ENCODE measurements at places on chromosomes 4 and X.

GRCh38 chrX:66021401-66021764 is 18.5 kb downstream of the VSIG4 start:
- no peak for DNase-seq

DNA sequence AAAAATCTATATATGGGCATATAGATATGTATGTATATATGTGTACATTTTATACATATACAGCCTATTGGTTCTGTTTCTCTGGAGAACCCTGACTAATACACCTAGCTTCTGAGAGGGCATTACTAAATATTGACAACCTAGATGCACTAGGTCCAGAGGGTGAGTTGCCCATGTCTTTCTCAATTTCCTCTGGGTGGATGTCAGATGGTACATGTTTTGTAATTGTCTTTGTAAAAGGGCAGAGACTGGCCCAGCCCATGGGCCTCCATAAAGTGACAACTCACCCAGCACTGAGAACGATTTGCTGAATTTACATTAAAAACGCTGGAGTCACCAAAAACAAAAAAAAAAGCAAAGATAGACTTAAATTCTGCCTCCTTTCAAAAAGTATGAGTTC is 198.5 kb upstream of the FAM241A start:
- DNase-seq, result no peak

DNA sequence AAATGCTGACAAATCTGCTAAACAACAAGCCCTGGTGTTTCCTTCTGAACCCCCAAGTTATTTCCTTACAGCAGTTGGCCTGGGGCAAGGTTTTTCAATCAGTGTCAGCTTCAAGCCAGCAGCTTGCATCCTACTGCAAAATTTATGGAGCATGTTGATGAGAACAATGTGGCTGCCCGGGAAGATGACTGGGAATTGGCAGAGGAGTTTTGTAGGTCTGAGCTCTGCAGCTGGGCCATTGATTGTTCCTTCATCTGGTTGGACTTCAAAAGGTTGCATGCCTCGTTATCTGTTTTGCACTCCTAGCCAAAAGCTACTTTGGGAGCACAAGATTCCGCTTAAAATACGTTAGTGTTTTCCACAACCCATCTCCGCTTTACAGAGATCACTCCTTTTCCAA is 1030.3 kb upstream of the LCORL start:
- DNase-seq, result no peak

GRCh38 chr4:1323635-1324442 is 23.2 kb upstream of the UVSSA start:
- DNase-seq, result no peak

DNA sequence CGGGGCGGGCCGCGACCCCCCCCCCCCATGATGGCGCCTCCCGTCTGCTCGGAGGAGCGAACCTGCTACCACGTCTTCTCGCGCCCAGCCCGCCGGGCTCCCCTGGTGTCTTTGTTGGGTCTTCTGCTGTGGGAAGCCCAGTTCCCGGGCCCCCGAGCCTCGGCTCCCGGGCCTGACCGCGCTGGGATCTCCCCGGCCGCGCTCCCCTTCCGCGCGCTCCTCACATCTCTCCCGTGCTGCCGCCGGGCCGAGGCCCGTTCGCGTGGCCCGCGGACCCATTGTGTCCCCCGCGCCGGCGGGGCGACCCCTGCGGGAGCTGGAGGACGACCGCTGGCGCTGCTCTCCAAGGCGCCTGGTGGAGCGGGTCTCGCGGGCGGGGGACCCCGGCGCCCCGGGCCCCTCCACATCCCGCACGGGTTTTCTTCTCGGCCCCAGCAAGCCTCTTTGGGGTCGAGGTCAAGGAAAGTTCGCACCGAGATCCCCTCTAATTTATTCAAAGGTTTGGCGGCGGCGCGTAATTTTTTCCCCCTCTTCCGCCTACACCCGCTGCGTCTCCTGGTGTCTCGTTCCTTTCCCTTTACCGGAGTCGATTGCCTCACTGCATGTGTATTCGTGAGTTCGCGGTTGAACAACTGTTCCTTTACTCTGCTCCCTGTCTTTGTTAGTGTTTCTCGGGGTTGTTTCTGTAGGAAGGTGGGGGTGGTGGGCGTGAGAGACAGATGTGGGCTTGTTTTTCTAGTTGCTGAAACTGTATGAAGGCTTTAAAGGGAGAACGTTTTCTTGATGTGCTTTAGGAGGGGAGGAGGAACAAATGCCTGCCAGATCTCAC is 770 bp downstream of the SMAD1 start:
- DNase-seq, result peak; percentile 32

DNA sequence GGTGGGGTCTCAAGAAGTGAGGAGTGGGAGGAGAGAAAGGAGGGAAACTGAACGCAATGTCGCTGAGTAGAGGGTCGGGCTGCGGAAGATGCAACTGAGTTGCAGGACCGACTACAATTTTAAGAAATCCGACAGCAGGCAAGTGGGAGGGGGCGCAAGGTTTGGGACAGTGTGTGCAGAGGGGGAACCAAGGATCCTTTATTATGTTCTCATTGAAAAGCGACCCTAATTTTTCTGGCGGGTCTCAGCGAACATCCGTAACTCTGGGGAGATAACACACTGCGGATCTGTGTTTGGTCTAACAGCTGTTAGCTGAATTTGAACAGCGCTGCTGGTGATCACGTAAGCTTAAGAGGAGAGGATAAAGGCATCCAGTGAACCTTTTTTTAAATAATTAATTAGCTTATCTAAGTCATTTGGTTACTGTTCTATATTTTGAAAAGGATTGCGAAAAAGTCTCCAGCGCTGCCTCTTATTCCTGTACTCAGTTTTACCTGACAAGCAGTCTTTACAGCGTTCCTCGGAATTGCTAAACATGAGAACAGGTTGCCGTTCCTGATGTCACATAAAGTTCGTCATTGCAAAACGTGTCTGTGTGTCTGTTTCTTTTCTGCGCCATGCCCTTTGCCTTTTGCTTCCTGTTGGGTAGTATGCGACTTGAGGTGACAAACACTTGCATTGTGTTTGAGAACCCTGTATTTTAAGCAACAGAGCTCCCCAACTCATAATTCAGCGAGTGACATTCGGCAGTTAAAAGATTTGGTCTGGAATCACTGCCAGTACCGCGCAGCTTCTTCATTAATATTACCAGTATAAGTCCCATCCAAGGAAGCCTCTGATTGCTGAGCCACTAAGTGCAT is 1.3 kb downstream of the HTR2C start:
- DNase-seq, result no peak

- no peak for DNase-seq
Observed at GRCh38 chr4:158588777-158589176, 67.1 kb downstream of the RXFP1 start.

GRCh38 chrX:21503593-21503992 is 129.4 kb downstream of the CNKSR2 start:
- DNase-seq, result no peak

DNA sequence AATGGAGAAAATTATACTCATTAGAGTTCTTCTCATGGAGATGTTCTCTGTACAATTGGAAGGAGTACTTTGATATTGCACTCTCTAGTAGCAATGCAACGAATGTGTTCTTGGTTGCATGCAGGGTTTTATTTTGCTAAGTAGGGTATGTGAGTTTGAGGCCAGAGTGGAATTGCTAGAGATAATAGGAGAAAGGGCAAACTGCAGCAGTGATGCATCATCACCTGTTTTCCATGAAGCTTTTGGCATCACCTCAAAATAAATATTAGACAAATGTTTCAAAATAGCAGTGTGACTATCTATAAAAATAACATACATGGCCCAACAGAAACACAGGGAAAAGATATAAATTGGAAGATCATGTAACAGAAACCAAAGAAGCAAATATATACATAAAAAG is 93.3 kb downstream of the TIGD2 start:
- no peak for DNase-seq

DNA sequence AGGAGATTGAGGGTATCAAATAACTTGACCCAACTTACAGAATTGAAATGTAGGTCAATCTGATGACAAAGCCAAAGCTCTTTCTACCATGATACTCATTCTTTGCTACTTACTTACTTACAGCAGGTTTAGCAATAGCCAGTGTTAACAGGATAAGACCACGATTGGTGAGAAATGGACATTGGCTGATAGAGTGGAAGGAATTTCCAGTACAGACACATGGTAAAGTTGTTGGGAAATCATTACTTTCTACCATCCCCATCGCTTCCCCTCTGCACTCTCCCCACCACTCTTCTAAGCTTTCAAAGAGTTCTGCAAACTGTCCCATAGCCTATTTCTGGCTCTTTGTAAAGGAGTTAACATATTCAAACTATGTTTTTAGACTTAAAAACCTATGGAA is 119.7 kb downstream of the CHRNA9 start:
- DNase-seq, result no peak

DNA sequence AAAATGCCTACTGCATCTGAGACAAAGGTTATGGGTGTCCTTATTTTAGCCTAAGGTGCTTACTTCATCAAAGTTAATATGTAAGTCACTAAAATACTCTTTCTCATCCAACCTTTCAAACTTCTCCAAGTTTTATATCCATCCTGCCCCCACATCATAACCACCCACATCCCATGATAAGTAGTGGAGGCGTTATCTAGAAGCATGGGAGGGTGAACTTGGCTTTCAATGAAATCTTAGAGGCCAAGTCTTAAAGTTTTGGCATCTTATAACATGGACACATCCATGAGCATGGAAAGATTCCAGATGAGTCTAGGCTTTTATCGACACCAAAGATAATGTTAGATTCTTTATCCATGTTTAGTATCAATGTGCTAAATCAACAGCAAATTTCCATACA is 22.9 kb upstream of the SEC24D start:
- no peak for DNase-seq

GRCh38 chr4:53480909-53481308 is 103.5 kb downstream of the FIP1L1 start:
- DNase-seq, result no peak

GRCh38 chr4:48322063-48322462 is 19.3 kb upstream of the SLAIN2 start:
- no peak for DNase-seq

DNA sequence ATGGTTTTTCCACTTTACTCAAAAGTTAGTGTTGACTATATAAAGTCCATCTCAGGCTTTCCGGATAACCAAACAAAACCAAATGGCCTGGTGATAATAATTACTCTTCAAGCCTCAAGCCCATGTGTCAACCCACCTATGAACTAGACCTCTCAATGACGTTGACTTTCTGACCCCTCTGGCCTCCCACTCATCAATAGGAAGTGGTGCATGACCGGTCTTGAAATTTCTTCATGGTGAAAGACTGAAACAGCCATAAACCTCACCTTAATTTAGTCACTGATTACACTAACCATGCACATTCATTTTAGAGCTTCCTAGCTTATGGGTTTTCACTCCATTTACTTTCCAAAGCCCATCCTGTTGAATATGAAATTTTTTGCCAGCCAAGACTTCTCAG is 276.0 kb downstream of the KLHL13 start:
- DNase-seq, result no peak

DNA sequence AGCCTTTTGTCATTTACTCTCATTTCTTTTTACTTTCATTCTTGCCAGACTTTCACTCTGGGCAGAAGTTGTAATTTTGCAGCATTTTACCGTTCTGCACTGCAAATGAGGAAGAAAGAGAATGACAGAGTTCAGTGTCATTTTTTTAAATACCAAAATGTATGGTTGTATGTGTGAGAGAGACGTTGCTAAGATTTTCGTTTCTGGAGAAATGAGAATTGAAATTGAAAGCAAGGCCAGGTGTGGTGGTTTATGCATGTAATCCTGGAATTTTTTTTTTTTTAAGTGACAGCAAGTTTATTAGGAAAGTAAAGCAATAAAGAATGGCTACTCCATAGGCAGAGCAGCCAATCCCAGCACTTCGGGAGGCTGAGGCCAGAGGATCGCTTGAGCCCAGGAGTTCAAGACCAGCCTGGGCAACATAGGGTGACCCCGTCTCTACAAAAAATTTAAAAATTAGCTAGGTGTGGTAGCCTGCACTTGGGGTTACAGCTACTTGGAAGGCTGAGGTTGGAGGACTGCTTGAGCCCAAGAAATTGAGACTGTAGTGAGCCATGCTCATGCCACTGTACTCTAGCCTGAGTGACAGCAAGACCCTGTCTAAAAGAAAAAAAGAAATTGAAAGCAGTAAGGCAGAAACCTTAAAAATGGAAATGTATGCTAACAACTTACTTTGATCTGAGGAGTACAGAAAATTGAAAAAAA is 12.9 kb downstream of the DCK start:
- peak; percentile 30 for DNase-seq

Measured in CD14-positive monocyte (primary cell).